ENCODE measurements at places on chromosomes 13 and 19.

DNA sequence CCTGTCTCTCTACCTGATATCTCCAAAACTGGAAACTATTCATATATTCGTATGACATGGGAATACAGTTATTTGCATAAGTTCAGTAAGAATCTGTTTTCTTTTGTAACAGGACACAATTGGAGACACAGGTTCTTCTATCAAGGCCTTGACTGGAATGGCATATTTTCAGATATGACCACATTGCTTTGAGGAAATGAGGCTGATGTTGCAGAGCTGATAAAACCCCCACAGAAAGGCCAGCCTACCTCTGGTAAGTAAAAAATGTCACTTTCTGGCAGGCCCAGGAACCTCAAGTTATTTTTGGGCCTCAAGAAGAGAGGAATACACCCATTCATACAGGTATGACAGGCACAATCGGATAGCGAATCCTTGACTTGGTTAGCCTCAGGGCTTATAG lies 29.5 kb upstream of the KBTBD6 start:
- no peak for DNase-seq

DNA sequence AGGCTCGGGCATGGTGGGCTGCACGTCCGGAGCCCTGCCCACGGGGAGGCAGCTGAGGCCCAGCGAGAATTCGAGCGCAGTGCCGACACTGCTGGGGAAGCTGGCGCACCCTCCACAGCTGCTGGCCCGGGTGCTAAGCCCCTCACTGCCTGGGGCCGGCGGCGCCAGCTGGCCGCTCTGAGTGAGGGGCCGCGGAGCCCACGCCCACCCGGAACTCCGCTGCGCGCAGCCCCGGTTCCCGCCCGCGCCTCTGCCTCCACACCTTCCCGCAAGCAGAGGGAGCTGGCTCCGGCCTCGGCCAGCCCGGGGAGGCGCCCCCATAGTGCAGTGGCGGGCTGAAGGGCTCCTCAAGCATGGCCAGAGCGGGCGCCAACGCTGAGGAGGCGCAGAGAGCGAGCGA lies 2080.4 kb downstream of the PCDH9 start:
- DNase-seq, result no peak

DNA sequence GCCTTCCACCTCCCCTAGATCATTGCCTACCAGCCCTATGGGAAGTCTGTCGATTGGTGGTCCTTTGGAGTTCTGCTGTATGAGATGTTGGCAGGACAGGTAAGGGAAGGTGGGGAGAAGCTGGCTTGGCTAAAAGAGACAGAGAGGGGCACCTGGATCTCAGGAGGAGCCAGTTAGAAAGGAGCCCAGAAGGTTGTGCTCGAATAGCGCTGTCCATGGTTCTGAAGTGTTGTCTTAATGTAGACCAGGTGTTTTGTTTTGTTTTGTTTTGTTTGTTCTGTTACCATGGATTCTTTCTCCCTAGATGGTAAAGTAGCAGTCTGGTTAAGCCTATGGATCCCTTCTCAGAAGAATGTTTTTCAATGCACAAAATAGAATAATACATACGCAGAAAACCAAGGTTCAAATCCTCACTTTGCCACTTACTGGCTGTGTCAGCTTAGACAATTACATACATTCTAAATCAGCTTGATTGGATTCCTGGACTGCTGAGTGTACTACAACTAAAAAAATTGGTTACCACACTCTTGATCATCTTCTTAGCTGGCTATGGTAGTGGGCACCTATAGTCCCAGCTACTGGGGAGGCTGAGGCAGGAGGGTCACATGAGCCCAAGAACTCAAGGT lies 5.9 kb upstream of the CACNG7 start:
- peak; percentile 50 for DNase-seq

DNA sequence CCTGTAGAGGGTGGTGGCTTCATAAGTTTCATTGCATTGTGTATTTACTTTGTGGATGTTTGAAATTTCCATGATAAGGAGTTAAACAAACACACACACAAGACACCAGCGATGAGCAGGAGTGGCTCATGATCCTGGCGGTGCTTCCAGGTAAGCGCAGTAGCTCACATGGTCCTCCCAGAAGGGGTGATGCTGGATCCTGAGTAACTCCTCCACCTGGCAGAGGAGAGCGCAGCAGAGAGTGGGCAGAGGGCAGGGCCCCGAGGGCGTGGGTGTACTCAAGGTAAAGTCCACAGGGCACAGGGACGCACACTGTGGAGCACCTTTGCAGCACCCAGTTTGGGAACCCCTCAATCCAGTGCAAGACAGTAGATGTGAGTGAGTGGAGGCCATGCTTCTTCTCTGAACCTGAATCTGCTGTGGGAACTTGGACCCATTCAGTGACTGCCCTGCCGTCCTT lies 54.0 kb downstream of the RFX2 start:
- no peak for DNase-seq

DNA sequence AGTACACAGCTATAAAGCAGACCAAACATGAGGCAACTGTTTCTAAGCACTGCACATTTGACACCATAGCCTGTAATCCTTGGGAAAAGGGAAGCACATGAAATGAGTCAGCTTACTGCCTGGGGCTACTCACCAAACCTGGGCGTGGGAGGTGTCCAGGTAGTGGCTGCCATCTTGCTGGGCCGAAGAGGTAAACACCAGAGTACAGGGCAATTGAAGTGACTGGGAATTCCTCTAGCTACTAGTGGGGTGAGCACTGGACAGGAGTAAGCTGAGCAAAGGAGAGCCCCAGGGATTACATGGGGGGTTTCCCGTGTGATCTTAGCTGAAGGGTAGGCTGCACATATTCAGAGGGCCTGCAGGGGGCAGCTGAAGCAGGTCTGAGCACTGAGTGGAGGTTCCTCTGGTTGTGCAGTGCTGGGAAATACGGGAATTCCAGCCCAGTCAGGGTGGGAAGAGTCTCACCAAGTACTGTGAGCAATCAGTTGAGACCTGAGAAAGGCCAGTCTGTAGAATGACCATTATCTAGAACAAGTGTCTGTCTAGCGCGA lies 140.5 kb downstream of the SLC7A1 start:
- DNase-seq, result no peak

- DNase-seq, result peak; percentile 80
Observed at GRCh38 chr19:19459707-19460251, 54.3 kb downstream of the GATAD2A start.

- no peak for DNase-seq
Observed at GRCh38 chr13:50375792-50376191, 360.5 kb downstream of the KCNRG start.

DNA sequence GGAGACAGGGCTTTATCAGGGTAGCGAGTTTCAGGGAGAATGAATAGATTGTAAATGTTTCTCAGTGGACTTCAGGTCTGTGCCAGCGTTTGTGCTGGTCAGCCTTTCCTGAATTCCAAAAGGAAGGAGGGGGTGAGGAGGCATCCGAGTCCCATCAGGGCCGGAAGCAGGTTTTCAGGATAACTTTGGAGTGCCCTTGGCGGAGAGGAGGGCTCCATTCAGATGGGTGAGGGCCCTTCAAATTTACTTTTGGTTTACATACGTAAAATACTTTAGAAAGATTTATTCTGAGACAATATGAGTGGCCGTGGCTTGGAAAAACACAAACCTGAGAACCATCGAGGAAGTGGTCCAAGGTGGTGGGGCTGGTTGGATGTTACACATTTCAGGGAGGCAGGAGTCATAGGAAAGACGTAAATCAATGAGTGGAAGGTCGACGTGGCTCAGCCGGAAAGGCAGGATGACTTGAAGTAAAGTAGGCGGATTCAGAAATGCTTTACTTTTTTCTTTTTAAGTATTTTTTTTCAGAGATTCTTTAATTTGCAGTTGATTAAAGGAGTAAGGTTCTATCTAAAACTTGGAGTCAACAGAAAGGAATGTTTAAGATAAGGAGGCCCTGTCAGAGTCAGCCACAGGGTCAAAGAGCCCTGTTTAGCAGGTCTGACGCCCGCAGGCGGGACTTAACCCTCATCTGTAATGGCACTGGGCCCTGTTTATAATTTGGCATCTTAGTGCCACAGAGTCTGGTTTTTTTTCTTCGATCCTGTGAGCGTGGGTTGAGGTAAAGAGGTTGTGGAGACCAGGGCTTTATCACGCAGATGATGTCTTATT lies 32.8 kb downstream of the ATP11A start:
- DNase-seq, result no peak

- DNase-seq, result no peak
Observed at GRCh38 chr19:48852292-48852691, 16.0 kb upstream of the HSD17B14 start.

GRCh38 chr19:1172353-1173158 lies 1.5 kb downstream of the SBNO2 start:
- DNase-seq, result no peak

Measured in CD4-positive, alpha-beta T cell treated with Interleukin-6 for 4 hours (primary cell).